ENCODE measurements at places on chromosomes 7 and 10.

DNA sequence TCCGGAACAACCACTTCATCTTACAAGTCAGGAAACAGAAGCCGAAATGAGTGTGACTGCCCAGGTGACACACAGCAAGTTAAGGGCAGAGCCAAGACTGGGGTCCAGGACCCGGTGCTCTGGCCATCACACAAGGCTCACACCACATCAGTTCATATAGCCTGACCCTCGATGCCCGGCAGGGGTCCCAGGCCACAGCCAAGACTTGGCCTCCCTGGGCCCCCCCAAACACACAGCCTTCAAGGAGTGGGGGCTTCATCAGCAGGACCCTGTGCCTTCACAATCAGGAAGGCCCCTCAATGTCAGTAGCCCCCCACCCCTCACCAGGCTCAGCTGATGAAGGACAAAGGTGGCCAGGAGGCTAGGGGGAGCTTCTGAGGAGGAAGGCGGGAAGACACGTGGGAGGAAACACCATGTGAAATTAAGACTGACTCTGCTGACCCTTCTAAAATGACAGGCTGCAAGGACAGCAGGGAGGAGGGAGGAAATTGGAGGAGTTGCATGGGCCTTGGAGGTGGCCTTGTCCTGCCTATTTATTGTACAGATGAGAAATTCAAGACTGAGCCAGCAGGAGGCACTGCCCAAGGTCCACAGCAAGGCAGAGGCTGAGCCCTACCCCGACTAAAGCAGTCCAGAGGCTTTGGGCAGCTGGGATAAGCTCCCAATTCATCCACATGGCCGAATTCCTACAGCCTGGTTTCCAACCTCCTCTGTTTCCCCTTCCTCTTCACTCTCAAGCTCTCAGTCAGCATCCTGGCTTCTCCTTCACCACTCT lies 216.1 kb upstream of the ZMIZ1 start:
- no peak for DNase-seq

DNA sequence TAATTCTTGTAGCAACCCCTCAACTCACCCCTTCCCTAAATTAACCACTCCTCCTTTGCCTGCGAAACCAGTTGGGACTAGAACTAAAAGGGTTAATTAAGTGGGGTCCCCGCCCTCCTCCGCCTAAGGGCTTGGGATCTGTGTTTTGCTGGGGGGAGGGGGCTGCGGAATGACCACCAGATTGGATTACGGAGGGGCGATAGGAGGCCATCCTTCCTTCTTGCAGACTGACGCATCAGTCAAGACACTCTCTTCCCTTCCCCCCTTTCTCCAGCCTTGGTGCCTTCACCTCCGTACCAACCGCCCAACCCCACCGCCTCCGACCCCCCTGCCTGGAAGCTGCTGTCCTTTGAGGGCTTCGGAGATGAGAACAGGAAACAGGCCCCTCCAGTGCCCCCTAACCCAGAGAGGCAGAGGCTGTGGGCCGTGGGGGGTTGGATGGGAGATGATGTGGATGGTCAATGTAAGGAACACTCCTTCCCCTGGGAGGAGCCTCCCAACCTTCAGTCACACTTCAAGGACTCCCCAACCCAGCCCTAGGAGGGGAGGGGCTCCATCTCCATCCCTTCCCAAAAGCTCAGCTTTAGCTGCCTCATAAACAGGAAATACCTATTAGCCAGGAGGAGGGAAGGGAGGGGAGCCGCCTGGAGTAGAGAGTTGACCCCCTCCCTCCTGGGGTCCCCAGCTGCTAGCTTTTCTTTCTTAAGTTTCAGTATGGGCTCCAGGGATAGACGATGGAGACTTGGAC lies 997 bp upstream of the LDB1 start:
- DNase-seq = no peak

- no peak for DNase-seq
Measured at GRCh38 chr7:36475381-36475780, 85.7 kb downstream of the ANLN start.

- no peak for DNase-seq
Measured at GRCh38 chr10:88763441-88763840, 3.6 kb downstream of the LIPN start.

DNA sequence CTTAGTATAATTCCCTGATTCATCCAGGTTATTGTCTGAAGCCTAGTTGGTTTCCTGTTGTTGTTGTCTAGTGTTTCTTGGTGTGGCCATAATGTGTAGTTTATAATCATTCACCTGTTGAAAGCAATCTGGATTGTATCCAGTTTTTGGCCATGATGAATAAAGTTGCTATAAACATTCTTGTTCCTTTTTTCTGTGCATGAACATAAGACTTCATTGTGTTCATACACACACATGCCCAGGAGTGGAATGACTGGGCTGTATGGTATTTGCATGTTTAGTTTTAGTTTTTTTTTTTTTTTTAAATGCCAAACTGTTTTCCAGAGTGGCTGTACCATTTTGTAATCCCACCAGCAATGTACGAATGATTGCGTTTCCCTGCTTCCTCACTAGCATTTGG lies 349.8 kb downstream of the SDK1 start:
- DNase-seq = no peak

DNA sequence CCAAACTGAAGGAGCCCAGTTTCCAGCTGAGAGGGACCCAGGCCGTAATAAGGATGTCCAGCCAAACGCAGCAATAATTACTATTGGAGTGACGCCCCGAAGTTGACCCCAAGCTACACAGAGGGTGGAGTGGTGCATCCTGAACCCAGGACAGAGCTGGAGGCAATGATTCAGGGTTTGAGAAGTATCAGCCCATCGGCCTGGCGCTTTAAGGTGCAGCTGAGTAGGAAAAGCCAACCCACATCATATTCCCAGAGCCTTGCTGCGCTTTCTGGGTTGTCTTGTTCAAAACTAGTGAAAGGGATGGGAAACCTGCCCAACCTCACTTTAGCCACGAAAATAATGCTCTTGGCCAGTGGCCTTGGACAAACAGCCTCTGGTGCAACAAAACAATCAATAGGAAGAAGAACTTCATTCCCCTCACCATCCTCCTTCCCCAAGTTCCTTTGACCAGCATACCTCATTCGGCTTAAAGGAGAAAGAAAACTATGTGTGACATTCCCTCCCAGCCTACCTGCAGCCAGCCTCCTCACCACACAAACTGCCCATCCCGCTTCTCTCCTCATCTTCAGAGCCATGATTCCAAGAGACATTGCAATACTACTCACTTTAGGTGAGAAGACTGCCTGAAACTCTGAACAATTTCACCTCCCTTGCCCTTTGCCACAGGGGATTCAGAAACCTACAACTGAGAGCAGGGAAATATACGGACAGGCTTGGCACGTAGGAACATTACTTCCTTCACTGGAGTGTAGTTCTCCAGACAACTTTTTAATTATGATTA lies 217.2 kb upstream of the MKLN1 start:
- no peak for DNase-seq

DNA sequence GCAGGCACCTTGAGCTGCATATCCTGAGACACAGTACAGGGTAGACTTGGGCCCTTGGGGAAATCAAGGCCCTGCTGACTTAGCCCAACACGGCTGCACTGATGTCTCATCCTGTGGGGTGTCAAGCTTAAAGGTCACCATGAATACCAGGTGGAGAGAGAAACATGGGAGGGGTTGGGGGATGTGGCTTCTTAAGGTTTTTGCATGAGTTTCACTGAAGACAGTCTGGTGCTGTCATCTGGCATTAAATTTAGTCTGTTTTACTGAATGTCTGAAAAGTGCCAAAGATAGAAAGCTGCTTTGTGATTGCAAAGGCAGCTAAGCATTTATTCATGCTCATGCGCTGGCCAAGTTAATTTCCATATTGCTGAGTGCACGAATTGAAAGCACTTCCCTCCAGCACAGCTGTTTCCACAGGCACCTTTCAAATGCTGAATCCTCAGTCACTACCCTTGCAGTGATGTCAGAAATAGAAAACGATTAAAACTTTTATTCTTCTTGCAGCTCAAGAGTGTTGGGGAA lies 102.1 kb downstream of the OSBPL3 start:
- DNase-seq = peak; percentile 22

DNA sequence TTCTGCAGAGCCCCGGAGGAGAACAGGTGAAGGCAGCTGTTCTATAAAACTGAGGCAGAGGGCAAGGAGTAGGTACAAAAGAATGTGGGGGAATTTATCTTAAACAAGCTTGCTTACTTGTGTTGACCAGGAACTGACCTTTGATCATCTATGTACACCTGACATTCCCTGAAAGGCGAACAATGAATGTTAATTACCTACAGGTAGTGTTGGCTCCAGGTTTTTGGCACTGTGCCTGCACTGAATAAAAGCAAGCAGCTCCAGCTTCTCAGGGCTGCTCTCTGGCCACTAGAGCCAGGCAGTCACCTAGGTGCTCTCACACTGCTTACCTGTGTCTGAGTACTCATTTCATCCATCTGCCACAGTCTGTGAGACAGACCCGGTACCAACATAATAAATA lies 87.0 kb downstream of the RAPGEF5 start:
- DNase-seq = no peak

DNA sequence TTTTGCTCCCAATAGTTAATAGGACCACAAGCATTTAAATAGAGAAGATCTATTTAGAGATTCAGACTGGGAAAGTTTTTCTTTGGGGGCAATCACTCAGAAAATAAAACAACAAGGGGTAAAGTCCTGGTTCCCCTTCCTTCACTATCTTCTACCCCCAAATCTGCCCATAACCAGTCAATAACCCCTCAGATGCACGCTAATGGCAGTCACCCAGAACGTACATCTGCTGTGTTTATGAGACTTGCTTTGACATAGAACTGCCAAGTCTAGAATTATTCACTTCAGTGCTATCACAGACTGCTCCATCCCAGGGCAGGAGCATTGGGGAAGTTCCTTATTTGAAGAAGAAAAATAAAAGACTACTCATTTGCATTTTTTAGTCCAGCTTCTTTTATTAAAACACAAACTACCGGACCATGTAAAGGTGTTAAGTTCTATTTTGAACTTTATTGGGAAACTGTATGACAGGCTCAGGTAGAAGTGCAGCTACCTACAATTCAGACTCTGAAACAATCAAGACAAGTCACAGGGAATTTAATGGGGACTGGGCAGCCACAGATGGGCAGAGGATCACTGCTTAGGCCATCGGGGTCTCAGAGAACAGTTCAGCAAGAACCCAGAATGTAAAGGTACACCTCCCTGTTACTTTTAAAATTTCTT lies 38.4 kb downstream of the ANK3 start:
- DNase-seq = no peak

GRCh38 chr7:111708072-111708471 lies 145.8 kb upstream of the IMMP2L start:
- DNase-seq = no peak

DNA sequence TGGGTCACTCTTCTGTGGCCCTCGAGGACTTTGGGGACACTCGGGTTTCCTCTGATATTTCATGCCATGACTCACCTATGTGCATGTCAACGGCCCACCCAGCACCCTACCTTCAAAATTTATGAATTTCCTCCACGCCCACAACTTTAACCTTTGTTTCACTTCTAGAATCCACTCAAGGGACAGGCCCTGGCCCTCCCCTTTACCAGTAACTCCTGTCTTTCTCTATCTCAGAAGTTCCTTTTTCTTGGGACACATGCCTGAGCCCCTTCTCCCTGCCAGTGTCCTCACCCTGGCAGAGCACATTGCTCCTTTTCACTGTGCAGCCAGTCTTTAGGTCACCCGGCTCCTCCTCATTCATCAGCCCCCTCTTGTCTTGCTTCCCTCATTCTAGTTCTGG lies 282.5 kb upstream of the KLF6 start:
- DNase-seq = no peak

- DNase-seq = no peak
Measured at GRCh38 chr7:40799493-40800403, 664.9 kb downstream of the SUGCT start.

DNA sequence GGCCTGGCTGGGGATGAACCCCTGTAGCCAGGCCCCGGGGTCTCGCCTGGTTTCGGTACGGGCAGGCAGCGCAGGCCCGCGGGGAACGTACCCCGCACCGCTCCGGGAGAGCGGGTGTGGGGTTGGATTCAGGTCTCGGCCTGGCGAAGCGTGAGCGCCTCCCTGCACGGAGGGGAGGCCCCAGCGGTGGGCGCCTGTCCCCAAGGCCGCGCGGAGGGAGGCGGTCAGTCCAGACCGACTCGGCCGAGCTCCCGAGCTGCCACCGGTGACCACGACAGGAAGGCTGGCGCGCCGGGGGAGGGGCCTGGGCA lies 378 bp upstream of the INPP5F start:
- DNase-seq = no peak

Measured in stimulated activated CD8-positive, alpha-beta memory T cell treated with anti-CD3 and anti-CD28 coated beads, Interleukin-7, amount 100 ng/mL, for 48 hours (primary cell).